ENCODE measurements at places on chromosomes 4 and X. TPM values are rescaled to one million over a fixed set of nuclear protein-coding genes. Genes with fewer than 3 reads are reported as not detected.

DNA sequence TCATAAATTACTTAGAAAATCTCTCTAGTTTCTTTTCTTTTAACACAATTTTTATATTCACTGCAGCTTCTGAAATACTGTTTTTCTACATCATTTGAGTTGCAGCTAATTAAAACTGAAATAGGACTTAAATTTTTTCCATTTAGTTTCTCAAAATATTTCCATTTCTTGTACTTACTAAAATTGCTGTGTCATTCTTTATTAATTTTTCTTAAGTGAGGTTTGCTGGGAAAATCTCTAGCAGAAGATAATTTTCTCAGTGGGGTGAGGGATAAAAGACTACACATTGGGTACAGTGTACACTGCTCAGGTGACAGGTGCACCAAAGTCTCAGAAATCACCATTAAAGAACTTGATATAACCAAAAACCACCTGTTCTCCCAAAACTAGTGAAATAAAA, 57.7 kb downstream of the RNF150 start:
- no peak for DNase-seq

DNA sequence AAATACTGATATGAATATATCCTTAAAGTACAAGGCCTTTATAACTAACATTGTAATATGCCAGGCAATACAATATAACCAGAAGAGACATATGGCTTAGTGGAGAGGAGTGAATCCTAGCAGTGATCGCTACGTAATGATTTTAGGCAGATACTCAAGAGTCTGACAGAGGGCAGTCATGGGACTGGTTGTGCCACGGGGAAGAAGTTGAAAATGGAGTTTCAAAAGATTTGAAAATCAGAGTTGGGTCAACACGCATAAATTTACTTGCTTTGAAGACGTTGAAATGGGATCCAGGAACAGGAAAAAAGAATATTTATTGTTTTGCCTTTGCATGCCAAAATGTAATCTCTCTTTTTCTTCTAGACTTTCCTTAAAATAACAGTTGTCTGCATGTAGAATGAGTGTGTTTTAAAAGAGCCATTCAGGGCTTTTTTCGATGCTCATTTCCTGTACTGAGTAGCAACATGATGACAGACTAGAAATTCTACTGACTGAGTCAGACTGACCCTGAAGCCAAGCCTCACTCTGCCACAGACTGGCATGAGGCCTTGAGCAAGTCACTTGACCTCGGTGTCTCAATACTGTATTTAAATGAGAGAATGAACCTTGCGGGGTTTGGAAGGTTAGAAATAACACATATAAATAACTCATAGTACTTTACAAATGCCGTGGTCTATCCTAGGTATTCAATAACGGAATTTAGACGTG, 8.1 kb upstream of the SMS start:
- peak; percentile 92 for DNase-seq

ANAPC10 gene
- total RNA-seq: 18.8 TPM

DNA sequence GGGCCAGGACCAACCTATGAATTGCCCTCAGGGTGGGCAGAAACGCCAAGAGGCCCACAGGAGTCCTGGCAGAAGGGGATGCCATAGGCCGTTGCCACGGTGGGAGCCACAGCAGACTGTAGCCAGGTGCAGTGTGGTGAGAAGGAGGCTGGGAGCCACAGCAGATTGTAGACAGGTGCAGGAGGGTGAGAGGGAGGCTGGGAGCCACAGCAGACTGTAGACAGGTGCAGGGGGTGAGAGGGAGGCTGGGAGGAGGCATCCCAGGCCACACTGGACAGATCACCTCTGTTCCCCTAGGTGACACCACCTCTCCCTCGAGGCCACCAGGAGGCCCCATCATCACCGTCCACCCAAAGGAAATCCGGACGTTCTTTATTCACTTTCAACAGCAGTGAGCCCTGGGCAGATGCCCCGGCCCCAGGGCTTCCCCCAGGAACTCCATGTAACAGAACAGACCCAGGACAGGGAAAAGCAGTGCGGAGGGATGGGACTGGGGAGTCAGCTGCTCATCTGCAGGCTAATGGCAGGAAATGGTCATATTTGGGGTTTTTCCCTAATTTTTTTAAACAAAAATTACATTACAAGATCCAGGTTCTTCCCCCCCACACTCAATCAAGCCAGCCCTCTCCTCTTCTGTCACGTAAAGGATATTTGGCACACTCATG, 19.5 kb upstream of the MRFAP1 start:
- no peak for DNase-seq

DNA sequence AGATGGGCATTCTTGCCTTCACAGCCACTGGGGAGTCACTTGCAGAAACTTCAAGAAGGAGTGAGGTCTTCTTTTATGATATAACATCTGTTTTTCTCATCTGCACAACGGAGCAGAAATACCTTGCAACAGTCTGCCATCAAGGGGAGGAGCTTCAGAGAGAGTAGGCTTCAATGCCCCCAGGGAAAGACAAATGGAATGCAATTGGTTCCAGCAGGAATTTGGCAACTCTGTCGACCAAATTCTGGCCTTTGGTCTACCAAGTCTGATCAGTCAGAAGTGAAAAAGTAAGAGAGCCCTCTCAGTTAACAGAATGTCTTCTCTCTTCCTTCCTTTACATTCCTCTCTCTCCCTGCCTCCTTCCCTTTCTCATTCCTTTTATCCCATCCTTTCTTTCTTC, 229.3 kb downstream of the IDS start:
- DNase-seq: no peak

CD40LG gene
- not detected for total RNA-seq

GRCh38 chr4:48081196-48081595, 52.9 kb downstream of the TXK start:
- peak; percentile 41 for DNase-seq

ELF4 gene
- 23.4 TPM for total RNA-seq

CT45A8 gene
- not detected for total RNA-seq

- DNase-seq: no peak
These were observed 13.6 kb downstream of the SH3RF1 start for GRCh38 chr4:169256856-169257761.

DNA sequence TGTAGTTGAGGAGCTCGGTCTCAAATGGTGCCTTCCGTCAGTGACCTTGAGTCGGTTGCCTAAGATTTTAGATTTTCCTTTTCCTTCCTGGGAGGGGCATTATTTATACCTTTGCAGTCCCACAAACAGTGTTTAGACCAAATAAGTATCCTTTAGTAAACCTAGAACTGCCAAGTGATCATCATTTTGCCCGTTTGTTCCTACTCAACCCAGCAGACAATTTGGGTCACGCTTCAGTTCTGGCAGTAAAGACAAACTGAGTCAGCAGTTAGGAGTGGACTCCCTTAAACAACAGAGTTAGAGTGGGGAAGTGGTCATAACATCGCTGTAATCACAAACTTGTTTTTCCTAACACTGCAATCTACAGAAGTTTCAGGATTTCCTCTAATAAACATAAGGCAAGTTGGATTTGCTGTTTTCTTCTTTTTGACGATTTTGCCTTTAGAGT, 777 bp upstream of the WDFY3 start:
- DNase-seq: peak; percentile 24

- no peak for DNase-seq
These were observed 189.1 kb upstream of the ADGRL3 start for GRCh38 chr4:61011051-61011450.

DNA sequence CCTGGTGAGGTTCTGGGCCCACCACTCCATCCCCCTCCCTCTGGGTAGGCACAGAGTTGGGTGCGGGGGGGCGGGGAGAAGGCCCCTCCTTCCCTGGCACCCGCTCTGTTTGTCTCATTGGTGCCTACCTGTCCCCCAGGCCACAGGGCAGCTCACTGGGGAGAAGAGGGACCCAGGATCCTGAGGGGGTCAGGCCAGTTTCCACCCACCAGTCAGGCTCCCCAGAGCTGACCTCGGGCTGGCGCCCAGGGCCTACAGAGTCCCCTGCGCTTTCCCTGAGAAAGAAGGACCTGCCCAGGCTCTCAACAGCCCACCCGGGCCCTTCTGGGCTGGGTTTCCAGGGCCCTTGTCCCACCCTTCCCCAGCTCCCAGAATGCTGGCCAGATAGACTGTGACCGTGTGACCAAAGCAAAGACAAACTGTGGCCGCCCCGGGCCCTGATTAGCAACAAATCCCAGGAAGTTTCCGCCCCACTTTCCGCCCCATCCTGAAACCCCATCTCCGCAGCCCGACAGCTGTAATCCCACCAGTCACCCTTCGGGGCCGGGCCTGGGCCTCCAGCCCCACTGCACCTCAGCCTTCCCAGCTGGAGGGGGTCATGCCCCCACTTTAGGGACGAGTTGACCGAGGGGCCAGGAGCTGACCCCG, 33.8 kb upstream of the FGFR3 start:
- DNase-seq: no peak
